ENCODE measurements at places on chromosomes 6 and 20.

DNA sequence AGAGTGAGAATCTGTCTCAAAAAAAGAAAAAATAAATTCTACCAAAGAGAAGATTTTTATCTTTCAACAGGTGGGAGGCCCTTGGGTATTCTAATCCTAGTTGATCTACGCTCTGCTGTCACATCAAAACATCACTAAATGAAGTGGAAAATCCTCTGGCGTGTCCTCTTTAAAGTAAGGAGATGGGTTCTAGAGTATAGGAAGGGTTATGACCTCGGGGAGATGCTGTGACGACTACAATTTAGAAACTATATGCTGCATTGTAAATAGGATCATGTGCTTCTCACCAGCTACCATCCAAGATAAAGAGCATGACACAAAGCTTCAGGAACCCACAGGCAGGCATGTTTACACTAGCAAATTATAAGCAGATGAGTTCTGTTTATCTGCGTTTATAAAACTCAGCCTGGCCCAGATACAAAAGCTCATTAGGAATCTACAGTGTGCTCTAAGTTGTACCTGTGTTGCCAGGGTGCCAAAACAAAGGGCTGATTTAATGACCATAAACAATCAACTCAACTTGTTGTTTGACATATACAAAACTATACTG is 197.1 kb upstream of the PLN start:
- DNase-seq: no peak

GRCh38 chr20:40640667-40641066 is 48.4 kb downstream of the MAFB start:
- DNase-seq: no peak

DNA sequence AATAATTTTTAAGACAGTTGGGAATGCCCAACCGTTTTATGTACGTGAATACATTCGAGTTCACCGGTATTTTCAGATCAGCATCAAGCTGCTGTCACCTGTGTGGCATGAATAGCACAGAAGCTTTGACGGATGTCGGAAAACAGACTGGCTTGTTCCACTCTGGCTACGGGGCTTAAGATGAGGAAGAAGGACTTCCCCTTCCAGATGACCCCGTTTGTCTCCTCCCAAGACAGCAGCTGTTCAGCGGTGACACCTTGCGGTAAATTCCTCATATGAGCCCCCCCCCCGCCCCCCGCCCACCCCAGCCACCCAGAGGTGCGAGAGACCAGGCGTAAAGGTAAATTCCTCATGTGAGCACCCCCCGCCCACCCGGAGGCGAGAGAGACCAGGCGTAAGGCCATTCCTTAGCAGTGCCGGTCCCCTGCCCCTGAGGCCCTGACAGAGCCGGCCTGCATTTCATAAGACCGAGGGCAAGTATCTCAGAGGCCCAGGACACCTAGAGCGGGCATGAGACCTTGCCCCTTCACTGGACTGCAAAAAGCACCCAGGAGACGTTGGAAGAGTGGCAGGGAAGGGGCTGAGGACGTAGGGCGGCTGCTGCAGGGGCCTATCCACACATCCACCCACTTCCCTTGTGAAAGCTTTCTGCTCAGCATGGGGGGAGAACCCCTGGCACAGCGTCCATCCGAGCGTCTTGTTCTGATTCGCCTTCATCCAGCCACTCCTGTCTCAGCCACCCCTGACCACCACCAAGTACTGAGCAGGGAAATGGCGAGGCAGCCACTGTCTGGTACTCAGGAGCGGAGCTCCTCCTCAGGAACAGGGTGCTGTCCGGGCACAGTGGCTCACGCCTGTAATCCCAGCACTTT is 7.3 kb upstream of the PCMTD2 start:
- DNase-seq: no peak

- no peak for DNase-seq
These were observed 566.5 kb upstream of the MARCKS start for GRCh38 chr6:113290684-113291083.

All from Panc1 (cell line).